Mesangial cell (primary cell): ENCODE measurements at places on chromosomes 16 and 17. TPM values are rescaled to one million over a fixed set of nuclear protein-coding genes. Genes with fewer than 3 reads are reported as not detected.

HEXD gene
- 8.1 and 23.1 TPM in 2 replicates for total RNA-seq

SMURF2 gene
- total RNA-seq: 22.7 and 27.4 TPM in 2 replicates

KIFC3 gene
- 75.0 and 102 TPM in 2 replicates for total RNA-seq

CCL14 gene
- total RNA-seq: not detected in 2 replicates

RNU2-1 gene
- total RNA-seq: not detected in 2 replicates
